LoVo (cell line): ENCODE measurements at places on chromosomes 12 and 14.
A peak's percentile ranks its signal among the peaks of the same experiment; 100 is the strongest.

DNA sequence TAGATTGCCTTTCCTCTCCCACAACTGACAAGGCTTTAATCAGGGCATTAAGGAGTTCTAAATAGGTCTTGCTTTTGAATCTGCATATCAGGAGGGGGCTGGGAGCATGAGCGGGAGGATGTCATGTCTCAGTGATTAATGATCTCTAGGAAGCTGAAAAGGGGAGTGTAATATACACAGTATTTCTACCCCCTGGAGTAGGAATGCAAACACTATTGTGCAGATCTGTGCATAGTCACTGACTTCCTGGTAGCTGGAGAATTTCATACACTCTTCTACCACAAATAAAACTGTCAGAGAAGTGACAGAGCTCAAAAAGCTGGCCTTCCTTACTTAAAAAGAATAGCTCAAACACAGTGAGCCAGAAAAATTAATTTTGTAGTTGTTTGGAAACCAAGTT lies 65.8 kb downstream of the RIC8B start:
- DNase-seq, result peak; percentile 13

GRCh38 chr12:73964641-73965040 lies 573.0 kb upstream of the ATXN7L3B start:
- no peak for DNase-seq

DNA sequence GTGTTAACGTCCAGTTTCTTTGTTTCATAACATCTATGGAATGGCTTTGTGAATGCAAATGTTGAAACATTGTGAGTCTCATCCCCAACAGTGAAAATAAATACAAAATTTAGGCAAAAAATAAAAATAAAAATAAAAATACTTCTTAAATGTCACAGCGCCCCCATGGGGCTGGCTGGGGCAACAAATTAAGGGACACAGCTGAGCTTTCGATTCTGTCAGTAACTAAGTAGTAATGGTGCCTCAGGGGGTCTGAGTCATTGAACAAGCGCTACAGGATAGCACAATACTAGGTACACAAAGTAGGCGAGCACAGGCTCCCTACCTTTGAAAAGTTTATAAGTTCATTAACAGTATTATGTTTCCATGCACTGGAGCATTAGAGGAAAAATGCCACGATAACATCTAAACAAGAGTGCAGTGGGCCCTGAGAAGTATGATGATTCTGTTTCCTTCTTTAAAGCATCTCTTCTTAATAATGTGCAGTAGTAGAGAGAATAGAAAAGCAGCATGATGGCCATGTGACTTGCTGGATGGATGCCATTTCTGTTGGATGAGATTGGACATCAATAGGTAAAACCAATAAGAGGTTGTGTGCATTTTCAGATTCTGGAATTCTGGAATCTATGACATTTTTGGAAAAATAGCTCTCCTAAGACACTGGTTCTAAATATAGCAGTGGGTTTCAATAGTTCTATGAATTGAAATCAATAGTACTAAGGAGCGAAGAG lies 667.2 kb downstream of the DIO2 start:
- DNase-seq, result no peak

GRCh38 chr12:112161711-112162110 lies 36.4 kb downstream of the TRAFD1 start:
- DNase-seq, result no peak

DNA sequence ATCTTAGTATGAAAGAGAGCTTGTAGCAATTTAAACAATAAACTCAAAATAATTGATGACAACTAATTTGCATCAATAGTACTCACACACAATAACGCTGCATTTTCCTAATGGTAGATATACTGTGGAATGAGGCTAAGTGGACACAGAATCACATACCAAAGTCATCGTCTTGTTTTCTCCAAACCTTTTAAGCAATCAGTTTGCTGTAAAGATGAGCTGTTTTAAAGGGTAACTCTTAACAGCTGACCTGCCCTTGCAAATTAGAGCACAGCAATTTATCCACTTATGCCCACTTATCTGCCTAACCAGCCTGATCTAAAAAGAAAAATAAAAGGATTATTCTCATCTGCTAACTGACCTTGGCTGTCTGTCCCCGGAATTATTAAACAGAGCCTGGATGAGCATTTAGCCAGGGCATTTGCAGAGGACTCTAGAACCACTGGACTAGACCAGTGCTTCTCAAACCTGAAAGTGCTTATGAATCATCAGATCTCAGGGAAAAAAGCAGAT lies 174.3 kb upstream of the BCL2L14 start:
- no peak for DNase-seq

- peak; percentile 41 for DNase-seq
These were observed 1.5 kb downstream of the PLEKHA5 start for GRCh38 chr12:19131025-19131444.

GRCh38 chr12:71592841-71593240 lies 70.8 kb downstream of the ZFC3H1 start:
- DNase-seq, result no peak

DNA sequence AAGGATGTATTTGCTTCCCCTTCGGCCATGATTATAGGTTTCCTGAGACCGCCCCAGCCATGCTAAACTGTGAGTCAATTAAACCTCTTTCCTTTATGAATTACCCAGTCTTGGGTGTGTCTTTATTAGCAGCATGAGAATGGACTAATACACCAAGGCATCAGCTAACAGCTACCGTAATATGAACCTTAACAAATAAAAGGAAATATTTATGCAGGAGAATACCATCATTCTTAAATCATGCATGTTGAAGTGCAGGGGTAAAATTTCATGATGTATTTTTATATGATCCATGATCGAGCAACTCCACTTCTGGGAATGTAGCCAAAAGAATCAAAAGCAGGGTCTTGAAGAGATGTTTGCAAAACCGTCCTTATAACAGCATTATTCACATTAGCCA lies 379.0 kb downstream of the NPAS3 start:
- no peak for DNase-seq

GRCh38 chr12:113831016-113831415 lies 135.1 kb downstream of the RBM19 start:
- no peak for DNase-seq

DNA sequence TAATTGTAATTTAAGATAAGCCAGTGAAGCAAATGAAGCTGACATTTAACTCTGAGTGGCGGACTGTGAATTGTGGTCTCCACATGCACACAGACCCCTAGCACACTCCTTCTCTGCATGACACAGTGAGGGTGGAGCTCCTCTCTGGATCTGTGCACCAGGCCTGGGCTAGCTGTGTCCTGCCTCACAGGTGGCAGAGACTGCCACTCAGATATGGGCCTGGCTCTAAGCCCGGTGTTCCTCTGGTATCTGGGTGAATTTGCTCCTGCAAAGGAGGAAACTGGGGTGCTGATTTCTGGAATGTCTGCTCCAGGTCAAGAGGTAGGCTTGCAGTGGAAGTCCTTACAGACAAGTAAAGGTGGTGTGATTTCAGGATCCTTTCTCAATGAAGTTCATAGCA lies 282.4 kb downstream of the FOXN3 start:
- no peak for DNase-seq

GRCh38 chr12:69901221-69901905 lies 76.3 kb downstream of the MYRFL start:
- no peak for DNase-seq

DNA sequence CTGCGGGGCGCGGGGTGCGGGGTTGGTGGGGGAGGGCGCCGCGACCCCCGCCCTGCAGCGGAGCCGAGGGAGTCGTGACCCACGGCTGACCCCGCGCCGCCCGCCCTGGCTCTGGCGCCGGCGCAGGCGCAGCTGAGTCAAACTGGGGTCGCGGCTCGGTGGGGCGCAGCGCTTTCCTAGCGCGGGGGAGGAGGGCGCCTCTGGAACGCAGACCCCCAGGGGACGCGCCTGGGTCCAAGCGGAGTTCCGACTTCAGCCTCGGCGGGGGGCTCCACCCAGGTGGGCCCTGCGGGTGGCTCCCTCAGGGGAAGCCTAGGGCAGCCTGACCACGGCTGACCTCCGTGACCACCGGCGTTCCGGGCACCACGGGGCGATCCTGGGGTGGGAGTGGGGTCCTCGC lies 467 bp upstream of the ANHX start:
- no peak for DNase-seq
